Mammary epithelial cell (primary cell): ENCODE measurements at places on chromosomes 13 and 19. TPM values are rescaled to one million over a fixed set of nuclear protein-coding genes. Genes with fewer than 3 reads are reported as not detected.

ZNF443 gene
- polyA plus RNA-seq: 1.2 TPM

CDADC1 gene
- 1.8 TPM for polyA plus RNA-seq

SPACA4 gene
- not detected for polyA plus RNA-seq

CYSLTR2 gene
- not detected for polyA plus RNA-seq

TIMM29 gene
- polyA plus RNA-seq: 7.7 TPM

LILRB3 gene
- not detected for polyA plus RNA-seq

GNA15 gene
- polyA plus RNA-seq: 57.1 TPM

ZNF99 gene
- polyA plus RNA-seq: not detected
